ENCODE measurements at places on chromosomes 7 and 10.
A peak's percentile ranks its signal among the peaks of the same experiment; 100 is the strongest.

GRCh38 chr10:110327262-110327914, 22.7 kb upstream of the SMNDC1 start:
- no peak for DNase-seq

GRCh38 chr10:33631991-33632390, 297.5 kb upstream of the NRP1 start:
- DNase-seq, result no peak

GRCh38 chr10:112287844-112288243, 4.6 kb downstream of the TECTB start:
- no peak for DNase-seq

DNA sequence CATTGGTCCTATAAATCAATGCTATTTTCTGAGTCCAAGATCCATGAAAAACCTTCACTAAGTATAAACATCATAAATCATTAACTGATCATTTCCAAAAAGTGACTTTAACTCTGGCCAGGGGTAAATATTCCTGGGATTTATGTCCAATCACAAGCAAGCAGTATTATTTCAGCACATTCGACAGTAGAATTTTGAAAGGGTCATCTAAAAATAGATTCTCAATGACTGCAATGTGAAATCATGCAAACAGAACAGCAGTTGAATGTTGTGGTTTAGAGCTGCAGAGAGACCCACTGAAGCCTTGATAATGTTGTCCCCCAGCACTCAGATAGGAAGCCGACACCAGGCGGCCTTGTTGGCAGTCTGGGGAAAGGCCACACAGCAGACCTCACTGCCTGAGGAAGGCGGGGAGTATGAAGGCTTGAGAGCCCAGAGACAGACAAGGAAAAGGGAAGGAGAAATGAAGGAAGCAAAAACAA, 38.1 kb downstream of the FAM107B start:
- peak; percentile 36 for DNase-seq

GRCh38 chr10:61791216-61791615, 110.3 kb upstream of the ARID5B start:
- no peak for DNase-seq

DNA sequence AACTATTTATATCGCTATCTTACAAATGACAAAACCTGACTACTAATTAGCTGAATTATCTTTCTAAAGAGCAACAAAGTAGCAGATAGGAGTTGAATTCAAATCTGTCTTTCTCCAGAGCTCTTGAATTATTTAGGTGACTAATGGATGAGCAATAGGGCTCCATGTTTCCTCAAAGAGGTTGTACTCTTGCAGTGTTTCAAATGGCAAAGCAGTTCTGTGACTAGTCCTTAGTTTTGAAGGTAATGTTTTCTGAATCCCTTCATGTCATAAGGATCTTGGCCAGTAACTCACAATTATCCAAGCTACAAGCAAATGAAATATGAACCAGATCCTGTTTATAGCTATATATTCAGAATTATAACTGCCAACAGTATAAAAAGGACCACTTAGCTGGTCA, 999.7 kb downstream of the NRG3 start:
- no peak for DNase-seq

GRCh38 chr7:100632951-100633717, 8.2 kb downstream of the TFR2 start:
- DNase-seq, result peak; percentile 78

DNA sequence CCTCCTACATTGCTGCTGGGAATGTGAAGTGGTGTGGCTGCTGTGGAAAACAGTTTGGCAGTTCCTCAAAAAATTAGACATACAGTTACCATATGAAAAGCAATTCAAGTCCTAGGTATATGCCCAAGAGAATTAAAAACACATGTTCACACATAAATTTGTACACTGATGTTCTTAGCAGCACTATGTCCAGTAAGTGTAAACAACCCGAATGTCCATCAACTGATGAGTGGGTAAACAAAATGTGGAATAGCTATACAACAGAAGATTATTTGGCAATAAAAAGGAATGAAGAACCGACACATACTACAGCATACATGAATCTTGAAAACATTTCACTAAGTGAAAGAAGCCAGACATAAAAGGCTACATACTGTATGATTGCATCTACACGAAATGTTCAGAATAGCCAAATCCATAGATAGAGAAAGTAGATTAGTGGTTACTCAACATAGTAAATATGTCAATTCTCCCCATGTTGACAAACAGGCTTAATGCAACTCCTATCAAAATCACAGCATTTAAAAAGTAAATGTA, 17.2 kb downstream of the CEP41 start:
- no peak for DNase-seq

- DNase-seq, result no peak
These were observed 500.5 kb downstream of the PHTF2 start for GRCh38 chr7:78299088-78299487.

DNA sequence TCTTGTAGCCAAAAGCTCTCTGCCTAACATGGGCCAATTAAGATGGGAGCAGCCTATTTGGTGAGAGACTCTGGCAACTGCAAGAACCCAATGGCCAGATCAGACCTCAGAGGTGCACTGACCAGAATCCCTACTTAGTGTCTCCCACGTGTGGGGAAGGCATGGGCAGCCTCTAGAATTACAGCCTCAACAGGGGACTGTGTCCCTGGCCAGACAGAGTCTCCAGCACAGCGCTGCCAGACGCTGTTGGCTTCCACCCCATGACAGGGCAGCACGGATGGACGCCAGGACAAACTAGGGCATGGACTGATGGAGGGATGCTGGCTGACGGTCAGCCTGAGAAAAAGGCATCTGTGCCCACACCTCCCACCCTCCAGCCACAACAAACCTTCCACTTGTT, 729.3 kb upstream of the AUTS2 start:
- DNase-seq, result no peak

DNA sequence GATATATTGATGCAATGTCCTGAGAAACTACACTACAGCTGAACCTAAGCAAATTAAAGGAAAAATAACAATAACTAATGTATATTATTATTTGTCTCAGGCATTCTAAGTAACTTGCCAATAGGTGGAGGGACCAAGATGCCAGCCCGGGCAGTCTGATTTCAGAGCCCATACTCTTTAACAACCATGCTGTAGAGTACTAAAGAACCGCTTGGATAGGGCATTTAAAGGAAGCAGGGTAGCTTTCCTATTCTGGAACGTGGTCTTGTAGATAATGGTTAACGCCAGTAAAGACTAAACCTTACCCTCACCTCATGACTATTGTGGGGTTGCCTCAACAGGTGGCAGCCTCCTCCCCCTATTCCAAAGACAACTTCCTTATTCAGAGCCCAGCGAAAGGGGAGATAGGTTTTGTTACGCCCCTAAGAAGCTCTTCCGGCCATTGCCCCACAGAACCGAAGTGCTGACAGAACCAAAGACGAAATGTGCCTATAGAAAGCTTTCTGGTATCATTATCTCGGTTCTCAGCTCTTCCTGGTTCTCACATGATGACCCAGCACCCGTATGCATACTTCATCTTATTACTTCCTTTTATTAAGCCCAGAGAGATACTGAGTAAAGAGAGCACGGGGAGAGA, 707 bp upstream of the C1GALT1 start:
- DNase-seq, result peak; percentile 51

DNA sequence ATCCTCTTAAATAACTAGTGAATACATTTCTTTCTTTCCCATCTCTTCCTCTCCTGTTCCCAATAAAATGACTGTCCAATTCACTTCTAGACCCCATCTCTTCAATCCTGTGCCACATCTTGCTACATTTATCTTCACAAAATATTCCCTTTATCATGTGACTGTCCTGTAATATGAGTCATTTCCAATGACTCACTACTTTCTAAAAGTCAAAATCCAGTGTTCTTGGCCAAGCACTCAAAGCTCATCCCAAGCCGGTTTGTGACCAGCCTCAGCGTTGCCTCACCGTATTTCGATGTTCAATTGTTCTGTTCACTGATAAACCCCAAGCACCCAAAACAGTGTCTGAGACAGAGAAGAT, 104.7 kb downstream of the PARD3 start:
- no peak for DNase-seq

- DNase-seq, result no peak
These were observed 39.2 kb upstream of the LRRC17 start for GRCh38 chr7:102873470-102874165.

DNA sequence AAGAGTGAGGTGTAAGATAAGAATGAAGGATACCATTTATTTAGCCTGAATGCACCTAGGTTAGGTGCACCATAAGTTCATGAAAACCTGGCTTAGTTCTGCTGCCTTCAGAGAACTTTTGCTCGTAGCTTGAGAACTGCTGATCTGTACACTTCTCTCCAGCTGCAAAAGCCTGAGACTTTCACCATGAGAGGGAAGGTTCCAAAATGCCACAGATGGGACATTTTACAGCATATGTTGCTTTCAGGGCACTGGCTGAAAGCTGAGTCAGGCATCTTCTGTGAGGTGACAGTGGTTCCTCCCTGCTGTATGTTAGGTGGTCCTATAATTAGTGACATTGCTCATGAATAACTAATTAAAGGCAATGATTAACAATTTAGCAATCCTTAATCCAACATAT, 298.3 kb downstream of the GALNT17 start:
- no peak for DNase-seq

GRCh38 chr10:131745591-131745990, 155.2 kb upstream of the PPP2R2D start:
- no peak for DNase-seq

- DNase-seq, result no peak
These were observed 101.8 kb upstream of the SEC61G start for GRCh38 chr7:54860843-54861242.

- no peak for DNase-seq
These were observed 821.5 kb upstream of the IGFBP3 start for GRCh38 chr7:46742601-46743000.

DNA sequence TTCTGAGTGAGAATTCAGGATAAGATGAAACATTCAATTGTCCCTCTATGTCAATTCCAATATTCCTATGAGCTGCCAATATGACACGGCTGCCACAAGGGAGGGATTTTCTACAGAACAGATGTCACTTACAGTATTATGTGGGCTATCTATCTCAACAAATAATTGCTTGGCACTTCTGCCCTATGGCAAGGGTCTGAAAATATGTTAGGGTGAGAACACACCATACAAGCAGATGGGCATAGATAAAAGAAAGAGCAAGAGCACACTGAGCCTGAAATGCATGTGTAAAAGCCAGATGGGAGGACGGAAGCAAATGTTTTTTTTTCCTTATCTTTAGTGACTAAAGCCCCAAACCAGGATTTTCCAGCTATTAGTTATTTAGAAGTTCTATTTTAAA, 70.1 kb upstream of the TFEC start:
- no peak for DNase-seq

DNA sequence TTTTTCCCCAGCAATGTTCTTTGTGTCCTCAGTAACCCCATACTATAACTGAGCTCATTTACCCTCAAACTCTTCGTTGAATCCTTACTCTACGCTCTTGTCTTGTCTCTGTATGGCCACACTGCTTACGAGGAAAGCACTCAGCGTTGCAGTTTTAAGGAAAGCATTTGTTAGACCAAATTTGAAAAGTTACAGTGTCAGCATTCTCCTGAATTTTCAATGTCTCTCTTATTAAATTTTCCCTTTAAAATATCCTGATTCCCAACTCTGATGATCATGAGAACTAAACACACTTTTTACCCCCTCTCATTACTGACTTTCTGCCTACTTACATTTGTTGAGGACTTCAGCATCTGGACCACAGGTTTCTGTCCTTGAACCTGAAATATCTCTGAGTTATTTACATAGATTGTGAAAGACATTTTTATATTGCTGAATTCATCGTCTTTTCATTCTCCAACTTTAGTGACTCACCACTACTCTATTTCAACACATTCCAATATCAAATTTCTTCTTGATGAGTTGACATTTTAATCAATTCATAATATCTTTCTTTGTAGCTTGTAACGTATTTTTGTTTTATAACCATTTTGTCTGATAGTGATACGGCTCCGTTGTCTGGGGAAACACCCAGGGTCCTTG, 19.8 kb upstream of the VWDE start:
- no peak for DNase-seq

DNA sequence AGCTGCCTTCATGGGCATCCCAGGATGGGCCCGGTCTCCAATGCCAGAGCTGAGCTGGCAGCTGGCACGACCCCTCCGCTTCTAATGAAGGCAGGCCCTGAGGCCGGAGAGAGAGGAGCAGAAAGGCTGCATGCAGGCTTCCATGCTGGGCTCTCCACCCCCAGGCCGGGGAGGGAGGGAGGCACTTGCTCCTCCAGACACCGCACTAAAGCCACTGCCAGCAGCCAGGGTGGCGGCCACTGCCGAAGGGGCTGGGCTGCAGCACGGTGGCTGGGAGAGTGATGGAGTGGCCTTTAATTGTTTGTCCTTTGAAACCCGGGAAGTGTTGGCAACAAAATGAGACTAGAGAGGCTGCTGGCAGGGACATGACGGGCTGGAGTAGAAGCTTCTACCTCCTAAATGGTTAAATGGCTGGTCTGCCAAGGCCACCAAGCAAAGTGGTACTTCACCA, 236.5 kb downstream of the SKAP2 start:
- no peak for DNase-seq

- no peak for DNase-seq
These were observed 35.5 kb downstream of the ICA1 start for GRCh38 chr7:8226501-8226900.

GRCh38 chr10:91220194-91220953, at the start of gene PCGF5:
PCGF5 (plus strand) TSS chr10:91220663; CDS start chr10:91222872, 2,209 bp downstream.
- peak; percentile 96 for DNase-seq

GRCh38 chr7:3117488-3118231, 74.0 kb upstream of the CARD11 start:
- no peak for DNase-seq

- no peak for DNase-seq
These were observed 511.6 kb downstream of the CALN1 start for GRCh38 chr7:71900556-71900955.

DNA sequence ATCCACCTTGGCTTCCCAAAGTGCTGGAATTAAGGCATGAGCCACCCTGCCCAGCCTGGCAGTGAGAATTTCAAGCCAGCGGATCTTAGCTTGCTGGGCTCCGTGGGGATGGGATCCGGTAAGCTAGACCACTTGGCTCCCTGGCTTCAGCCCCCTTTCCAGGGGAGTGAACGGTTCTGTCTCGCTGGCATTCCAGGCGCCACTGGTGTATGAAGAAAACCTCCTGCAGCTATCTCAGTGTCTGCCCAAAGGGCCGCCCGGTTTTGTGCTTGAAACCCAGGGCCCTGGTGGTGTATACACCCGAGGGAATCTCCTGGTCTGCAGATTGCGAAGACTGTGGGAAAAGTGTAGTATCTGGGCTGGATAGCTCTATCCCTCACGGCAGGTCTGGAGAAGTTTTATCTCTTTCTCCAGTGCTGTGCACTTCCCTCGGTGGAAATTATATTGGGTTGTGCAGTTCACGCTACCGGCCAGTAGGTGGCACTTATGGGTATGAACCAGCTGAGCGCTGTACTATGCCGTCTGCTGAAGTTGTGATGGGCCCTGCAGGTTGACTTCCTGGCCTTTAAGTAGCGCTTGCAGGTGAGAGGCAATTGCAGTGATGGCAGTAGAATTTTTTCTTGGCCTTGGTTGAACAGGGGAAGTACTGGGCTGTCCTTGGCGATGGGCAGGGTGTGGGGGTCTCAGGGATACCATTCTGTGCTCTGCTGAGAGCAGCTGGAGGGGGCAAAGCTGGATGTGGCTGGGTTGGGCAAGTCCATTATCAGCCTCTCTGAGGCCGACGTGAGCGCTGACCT, 138.0 kb upstream of the MTPN start:
- DNase-seq, result peak; percentile 63

- no peak for DNase-seq
These were observed 88.0 kb downstream of the MDFIC start for GRCh38 chr7:115009736-115010440.

Measured in GM13976 (cell line).